ENCODE measurements at places on chromosomes 5 and 9. TPM values are rescaled to one million over a fixed set of nuclear protein-coding genes. Genes with fewer than 3 reads are reported as not detected.

The TMEFF1 gene
- not detected for total RNA-seq

The RANBP6 gene
- 3.3 TPM for total RNA-seq

The SPINK5 gene
- total RNA-seq: not detected

The AJM1 gene
- total RNA-seq: 0.82 TPM

All from MG63 (cell line).